ENCODE measurements at places on chromosomes 12 and 14.
A peak's percentile ranks its signal among the peaks of the same experiment; 100 is the strongest.

- no peak for DNase-seq
These were observed 108.7 kb downstream of the PTGER2 start for GRCh38 chr14:52422650-52423356.

GRCh38 chr12:75606151-75606550 is 94.7 kb upstream of the KRR1 start:
- no peak for DNase-seq

DNA sequence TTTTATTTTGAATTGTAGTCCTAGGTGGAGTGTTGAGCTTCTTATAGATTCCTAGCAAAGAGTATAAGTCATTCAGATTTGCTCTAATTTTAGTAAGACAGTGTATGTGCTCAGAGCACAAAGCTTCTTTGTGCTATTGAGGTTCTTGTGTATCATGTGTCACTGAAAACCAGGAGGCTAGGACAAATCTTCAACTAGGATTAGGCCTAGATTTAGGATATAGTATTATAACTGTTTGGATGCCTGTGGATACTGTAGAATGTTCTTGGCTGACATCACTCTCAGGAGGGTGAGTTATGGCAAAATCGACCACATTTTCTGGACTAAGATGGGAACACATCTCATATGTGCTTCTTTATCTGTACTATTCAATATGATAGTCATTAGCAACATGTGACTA is 86.5 kb downstream of the DHRS2 start:
- no peak for DNase-seq

GRCh38 chr12:65539023-65539422 is 260.5 kb downstream of the MSRB3 start:
- no peak for DNase-seq

- no peak for DNase-seq
These were observed 141.5 kb upstream of the RFLNA start for GRCh38 chr12:124153392-124153791.

- no peak for DNase-seq
These were observed 89.8 kb upstream of the DYRK2 start for GRCh38 chr12:67558775-67559174.

GRCh38 chr14:34628681-34629135 is 1.2 kb downstream of the SNX6 start:
- DNase-seq: no peak

GRCh38 chr12:32305163-32305562 is 94.2 kb upstream of the FGD4 start:
- DNase-seq: no peak

GRCh38 chr12:47433876-47434275 is 272.0 kb downstream of the RPAP3 start:
- no peak for DNase-seq

GRCh38 chr12:122980183-122981035 is at the start of gene ARL6IP4:
Gene ARL6IP4, plus strand, starts transcription at chr12:122980681. Its CDS starts 459 bp downstream, at chr12:122981140.
- peak; percentile 19 for DNase-seq

GRCh38 chr12:66776974-66777373 is 98.1 kb upstream of the GRIP1 start:
- DNase-seq: no peak

DNA sequence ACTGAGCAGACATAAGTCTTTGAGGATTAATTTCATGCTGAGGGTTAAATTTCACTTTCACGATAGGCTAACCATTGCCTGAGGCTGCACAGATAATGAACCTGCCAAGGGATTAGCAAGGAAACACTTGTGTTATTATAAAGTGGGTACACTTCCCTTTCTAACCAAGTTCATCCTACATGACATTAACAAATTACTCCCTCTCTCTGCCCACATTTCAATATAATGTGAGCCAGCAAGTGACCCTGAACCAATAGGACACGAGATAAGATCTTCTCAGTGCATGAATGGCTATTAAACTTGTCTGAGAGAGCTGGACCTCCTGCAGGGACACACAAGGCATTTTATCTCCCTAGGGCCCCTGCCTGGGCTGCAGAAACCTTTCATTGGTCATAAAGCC is 173.5 kb downstream of the PAX9 start:
- DNase-seq: no peak

- no peak for DNase-seq
These were observed 74.9 kb upstream of the MED13L start for GRCh38 chr12:116352315-116352835.

DNA sequence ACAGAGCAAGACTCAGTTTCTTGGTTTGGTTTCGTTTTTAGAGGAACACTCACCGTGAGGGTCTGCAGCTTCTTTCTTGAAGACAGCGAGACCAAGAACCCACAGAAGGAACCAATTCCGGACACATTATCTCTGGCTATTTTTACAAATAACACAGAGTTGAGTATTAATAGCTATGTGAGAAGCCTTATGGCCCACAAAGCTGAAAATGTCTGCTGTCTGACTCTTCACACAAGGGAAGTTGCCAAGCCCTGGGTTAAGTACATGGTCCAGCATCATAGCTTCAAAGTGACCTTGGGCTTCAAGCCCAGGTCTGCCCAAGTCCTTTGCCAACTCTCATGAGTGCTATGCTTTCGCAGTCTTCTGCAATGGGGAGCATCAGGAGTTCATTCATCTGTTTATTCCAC is 2.6 kb upstream of the LGMN start:
- no peak for DNase-seq

GRCh38 chr12:106841510-106842302 is 67.2 kb downstream of the RIC8B start:
- no peak for DNase-seq

DNA sequence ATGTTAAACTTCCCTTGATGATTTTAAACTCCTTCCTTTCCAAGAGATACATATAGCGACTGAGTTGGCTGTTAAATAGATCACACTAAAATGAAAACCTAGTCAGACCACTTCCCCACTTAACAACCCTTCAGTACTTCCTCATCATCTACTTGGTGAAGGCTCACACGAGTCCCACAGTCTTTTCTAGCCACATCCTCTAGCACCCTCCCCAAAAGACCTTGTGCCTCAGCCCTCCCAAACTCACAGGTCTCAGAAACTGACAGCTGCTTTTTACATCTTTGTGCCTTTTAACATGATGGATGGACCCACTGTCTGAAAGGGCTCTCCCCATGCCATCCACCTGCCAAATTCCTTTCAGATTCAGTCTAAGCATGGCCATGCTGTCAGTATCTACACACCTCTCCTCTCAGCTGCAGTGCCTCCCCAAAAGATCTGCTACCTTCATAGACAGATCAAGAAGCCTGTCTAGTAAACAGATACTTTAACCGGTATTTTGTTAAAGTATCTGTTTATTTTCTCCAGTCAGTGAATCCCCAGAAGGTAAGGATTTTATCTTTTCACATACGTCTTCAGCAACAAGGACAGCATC is 65.1 kb upstream of the GPHB5 start:
- peak; percentile 4 for DNase-seq

DNA sequence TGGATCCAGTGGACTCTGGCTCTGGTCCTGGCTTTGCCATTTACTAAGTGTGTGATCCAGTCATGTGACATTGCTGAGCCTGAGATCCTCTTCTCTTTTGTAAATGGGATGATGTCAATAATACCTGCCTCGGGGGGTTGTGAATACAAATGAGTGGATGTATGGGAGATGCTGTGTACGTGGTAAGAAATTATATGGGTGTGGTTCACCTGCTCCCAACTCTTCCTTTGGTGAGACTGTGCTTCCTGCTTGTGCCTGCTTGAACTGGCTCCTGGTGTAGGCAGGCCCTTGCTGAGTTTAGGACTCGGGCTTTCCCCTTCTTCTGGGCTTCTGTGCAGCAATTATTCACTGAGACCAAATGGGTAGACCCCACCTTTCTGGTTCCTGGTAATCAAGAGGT is 189.5 kb upstream of the FRMD6 start:
- no peak for DNase-seq

DNA sequence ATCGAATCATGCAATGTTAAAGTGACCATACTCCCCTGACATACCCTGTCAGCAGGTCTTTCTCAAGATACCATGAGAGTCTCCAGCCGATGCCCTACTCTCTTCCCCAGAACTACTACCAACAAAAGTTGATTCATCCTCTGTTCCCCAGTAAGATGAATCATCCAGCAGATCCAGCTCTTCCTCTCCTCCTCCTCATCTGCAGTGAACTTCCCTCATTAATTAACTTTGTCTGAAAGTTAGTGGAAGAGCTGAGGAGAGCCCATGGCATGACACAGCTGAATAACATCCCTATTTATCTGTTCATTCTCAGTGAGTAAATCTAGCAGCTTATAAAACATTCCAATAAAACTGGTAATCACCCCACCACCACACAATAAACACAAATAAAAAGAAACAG is 213.4 kb downstream of the EGLN3 start:
- DNase-seq: no peak

- DNase-seq: no peak
These were observed 19.8 kb downstream of the LEMD3 start for GRCh38 chr12:65189028-65189718.

GRCh38 chr12:2338991-2339431 is 286.2 kb downstream of the CACNA1C start:
- no peak for DNase-seq

- no peak for DNase-seq
These were observed 862 bp downstream of the PIP4K2C start for GRCh38 chr12:57591782-57592325.

DNA sequence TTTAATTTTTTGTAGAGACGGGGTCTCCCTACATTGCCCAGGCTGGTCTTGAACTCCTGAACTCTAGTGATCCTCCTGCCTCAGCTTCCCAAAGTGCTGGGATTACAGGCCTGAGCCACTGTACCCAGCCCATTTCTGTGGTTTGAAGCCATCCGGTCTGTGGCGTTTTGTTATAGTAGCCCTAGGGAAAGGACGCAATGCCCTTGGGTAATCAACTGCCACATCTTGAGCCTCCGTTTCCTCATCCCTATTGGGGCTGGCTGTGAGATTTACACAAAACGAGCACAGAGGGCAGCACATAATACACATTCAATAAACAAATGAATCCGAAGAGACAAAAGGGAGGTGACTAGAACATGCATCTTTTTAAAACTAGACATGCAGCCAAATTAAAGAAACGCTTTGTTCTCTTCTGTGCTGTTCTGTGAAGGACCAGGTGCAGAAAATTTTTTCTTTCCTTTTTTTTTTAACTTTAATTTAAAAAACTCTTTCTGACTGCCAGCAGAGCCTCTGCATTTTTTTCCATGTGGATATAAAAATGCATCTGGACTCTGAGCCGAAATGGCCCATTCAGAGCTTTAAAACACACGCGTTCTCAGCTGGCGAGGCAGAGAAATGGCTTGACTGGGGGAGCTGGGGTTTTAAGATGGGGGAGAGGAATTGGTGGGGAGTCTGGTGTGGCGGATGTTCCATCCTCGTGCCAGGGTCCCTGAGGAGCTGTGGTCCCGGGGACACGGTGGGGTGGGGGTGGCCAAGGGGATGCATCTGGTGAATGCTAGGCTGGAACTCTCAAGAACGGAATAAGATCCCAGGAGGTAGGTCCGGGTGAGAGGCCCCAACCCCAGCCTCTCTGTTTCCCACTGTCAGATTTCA is 119.0 kb downstream of the RBM19 start:
- no peak for DNase-seq

- no peak for DNase-seq
These were observed 60.3 kb downstream of the ATP2B1 start for GRCh38 chr12:89648211-89648930.

- no peak for DNase-seq
These were observed 30.1 kb upstream of the MAP1LC3B2 start for GRCh38 chr12:116529048-116529447.

DNA sequence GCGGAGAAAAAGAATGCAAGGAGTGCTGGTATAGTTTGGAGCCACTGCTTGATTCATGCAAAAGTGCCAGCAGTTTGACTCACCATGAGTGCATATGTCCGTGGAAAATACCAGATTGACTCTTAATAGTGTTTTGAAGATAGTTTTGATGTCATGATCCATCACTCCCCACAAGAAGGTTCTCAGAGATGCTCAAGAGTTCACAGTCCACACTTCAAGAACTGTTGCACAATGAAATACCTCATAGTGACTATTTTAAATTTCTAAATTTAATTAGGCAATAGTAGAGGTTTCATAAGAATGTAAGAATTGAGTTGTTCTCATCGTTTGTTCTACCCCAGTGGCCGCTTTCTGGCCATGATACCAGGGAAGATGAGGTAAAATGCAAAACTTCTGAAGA is 286.6 kb upstream of the RGS6 start:
- DNase-seq: no peak
